ENCODE measurements at places on chromosomes 11 and 22. TPM values are rescaled to one million over a fixed set of nuclear protein-coding genes. Genes with fewer than 3 reads are reported as not detected.

OR52H1 gene
- 0.10 TPM for total RNA-seq

BTG4 gene
- not detected for total RNA-seq

KRTAP5-10 gene
- not detected for total RNA-seq

KCNK4 gene
- not detected for total RNA-seq

HSPB2 gene
- 0.69 TPM for total RNA-seq

OR4C6 gene
- total RNA-seq = not detected

MISFA gene
- total RNA-seq = not detected

Measured in renal cortical epithelial cell (primary cell).